Heart left ventricle (tissue), 16 donors: ENCODE measurements at places on chromosomes 16 and 17. TPM values are rescaled to one million over a fixed set of nuclear protein-coding genes. Genes with fewer than 3 reads are reported as not detected.

DNA sequence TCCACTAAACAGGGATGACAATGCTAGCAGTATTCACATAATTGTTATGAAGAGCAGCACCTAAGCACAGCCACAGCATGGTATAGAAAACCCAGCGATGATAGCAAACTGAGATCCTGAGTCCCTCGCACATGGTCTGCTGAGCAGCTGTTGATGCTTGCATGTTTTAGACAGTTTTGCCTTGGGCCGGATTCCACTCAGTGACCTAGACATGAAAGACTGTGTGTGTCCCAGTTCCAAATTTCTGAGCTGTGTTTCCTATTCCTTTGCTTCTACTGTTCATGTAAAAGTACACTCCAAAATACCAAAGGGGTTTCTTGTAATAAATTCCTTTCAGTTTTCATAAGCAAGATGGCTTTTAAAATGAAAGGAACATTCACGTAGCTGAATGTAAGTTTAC is 30.8 kb upstream of the CMTR2 start:
- H3K4me3 ChIP-seq = no peak overlapping the region
- no peaks in the 10 kb centered on the region for H3K27me3 ChIP-seq
- H3K27ac ChIP-seq = no peak overlapping the region
- H3K4me1 ChIP-seq = no peaks in the 10 kb centered on the region

GRCh38 chr16:72195609-72196008 is 23.7 kb upstream of the PMFBP1 start:
- H3K4me1 ChIP-seq = no peaks in the 10 kb centered on the region
- DNase-seq = no peak
- no peaks in the 10 kb centered on the region for H3K36me3 ChIP-seq
- no peak overlapping the region for H3K4me3 ChIP-seq
- H3K27me3 ChIP-seq = peaks cover 5% of the 10 kb centered on the region
- no peak overlapping the region for H3K27ac ChIP-seq

Gene OR1E1
- polyA plus RNA-seq = not detected

Gene HASPIN
- not detected for polyA plus RNA-seq

- peaks cover 27% of the 10 kb centered on the region for H3K36me3 ChIP-seq
- H3K4me3 ChIP-seq = peak overlapping the region; percentile 83
- peaks cover 4% of the 10 kb centered on the region for H3K4me1 ChIP-seq
- no peak for DNase-seq
- H3K27ac ChIP-seq = peak overlapping the region; percentile 96
Observed at GRCh38 chr16:66933776-66934137, 445 bp downstream of the CIAO2B start.

- peaks cover 80% of the 10 kb centered on the region for H3K4me1 ChIP-seq
- DNase-seq = no peak
- no peak overlapping the region for H3K4me3 ChIP-seq
- peak overlapping the region; percentile 59 for H3K27ac ChIP-seq
- H3K27me3 ChIP-seq = no peaks in the 10 kb centered on the region
- peaks cover 28% of the 10 kb centered on the region for H3K36me3 ChIP-seq
Observed at GRCh38 chr17:38879878-38880665, 10.2 kb downstream of the LASP1 start.

Gene CSH2
- polyA plus RNA-seq = not detected

Gene C16orf89
- polyA plus RNA-seq = 0.26 TPM

DNA sequence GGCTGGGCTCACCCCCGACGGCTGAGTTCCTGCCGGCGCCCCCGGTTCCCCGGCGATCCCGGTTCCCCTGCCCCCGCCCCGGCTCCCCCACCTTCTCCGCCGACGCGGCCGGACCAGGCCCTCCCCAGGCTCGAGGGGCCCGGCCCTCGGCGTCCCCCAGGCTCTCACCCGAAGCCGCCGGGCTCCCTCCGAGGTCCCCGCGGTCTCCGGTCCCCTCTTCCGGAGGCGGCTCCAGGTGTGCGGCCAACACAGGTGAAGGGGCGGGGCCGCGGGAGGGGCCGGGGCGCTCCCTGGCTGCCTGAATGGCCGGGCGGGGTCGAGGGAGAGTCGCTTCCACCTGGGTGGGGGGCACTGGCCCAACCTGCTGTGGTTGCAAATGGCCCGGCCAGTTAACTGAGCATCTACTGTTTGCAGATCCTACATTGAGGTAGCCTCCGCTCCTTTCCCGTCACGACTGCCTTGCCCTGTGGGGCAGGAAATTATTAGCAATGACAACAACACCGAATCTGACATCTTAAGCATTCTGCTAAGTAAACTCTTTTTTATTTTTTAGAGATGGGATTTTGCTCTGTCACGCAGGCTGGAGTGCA is at the start of gene BICDL2:
TSS of gene BICDL2 (minus strand) at position 219 of the 590 bp plus-strand sequence. CDS start 1,448 bp downstream, outside the sequence.
- DNase-seq = no peak
- peaks cover 45% of the 10 kb centered on the region for H3K27me3 ChIP-seq
- H3K27ac ChIP-seq = no peak within 1 kb of the TSS
- H3K4me3 ChIP-seq = no peak within 1 kb of the TSS
